ENCODE measurements at places on chromosomes 5 and 9.

DNA sequence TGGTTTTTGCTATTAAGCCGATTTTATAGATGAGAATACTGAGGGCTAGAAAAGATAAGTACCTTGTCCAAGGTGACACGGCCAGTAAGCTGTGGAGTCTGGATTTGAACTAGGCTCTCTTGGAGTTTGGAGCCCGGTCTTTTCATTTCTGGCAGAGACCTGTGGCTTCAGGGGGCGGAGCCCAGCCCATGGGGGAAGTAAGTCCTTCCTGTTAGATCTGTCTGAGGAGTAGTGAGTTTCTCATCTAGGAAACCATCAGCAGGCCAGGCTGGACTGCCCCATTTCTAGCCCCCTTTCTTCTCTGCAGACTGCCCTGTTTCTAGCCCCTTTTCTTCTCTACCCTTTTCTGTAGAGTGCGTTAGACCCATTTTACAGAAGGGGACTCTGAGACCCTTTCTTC lies 521 bp upstream of the PTGS1 start:
- no peak for DNase-seq

- DNase-seq = no peak
Measured at GRCh38 chr5:24059006-24059405, 551.6 kb downstream of the PRDM9 start.

GRCh38 chr9:115106642-115107041 lies 11.3 kb downstream of the TNC start:
- DNase-seq = no peak

DNA sequence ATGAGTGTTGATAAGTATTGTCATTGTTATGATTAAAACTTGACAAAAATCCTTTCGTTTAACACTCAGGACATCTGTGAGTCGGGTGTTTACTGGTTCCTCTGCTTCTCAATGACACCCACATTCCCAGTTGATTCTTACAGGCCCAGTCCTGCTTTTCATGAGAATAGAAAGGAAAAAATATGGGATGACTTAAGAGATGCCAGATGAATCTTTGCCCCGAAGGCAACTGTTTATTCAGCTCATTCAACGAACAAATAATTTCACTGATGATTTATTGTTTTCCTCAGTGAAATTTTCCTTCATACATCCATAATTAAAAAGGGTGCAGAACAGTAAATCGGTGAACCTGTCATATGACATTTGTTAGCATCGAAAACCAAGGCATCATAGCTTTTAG lies 452.4 kb upstream of the WWC1 start:
- no peak for DNase-seq

- DNase-seq = no peak
Measured at GRCh38 chr9:1184146-1184545, 134.0 kb downstream of the DMRT2 start.

GRCh38 chr9:79945495-79945894 lies 373.7 kb downstream of the TLE4 start:
- DNase-seq = no peak

- no peak for DNase-seq
Measured at GRCh38 chr5:9604416-9604815, 25.7 kb downstream of the TAS2R1 start.

- no peak for DNase-seq
Measured at GRCh38 chr5:164002628-164003027, 497.2 kb downstream of the MAT2B start.

- no peak for DNase-seq
Measured at GRCh38 chr5:134547579-134547978, 22.1 kb downstream of the JADE2 start.

- DNase-seq = no peak
Measured at GRCh38 chr9:135661816-135662560, 1.1 kb upstream of the LCN9 start.

DNA sequence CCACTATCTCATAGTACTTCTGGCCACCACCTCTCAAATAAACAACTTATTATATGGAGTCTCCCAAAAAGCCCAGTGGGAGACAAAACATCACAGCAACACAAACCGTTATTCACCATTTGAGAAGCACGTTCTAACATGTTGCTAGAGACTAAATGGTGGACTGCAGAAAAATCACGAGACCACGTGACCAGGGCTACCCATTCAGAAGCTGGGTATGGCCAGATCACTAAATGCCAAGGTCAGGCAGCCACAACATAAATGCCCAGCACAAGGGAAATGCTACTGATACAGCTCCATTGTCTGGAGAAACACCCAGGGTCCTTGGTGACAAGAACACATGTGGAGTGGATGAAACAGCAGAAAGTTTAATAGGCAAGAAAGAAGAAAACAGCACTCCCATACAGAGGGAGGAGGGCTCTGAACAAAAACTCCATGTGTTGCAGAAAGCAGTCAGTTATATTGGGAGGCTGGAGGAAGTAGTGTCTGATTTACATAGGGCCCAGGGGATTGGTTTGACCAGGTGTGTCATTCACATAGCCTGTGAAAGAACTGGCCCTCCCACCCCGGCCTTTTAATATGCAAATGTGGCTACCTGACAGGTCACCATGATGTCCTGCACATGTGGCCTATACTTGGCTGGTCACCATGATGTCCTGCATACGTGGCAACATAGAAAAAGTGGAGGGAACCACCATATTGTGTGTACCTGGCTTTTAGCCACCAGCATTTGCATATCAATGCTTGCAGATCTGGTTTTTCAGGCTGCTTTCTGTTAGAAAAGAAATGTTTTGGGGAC lies 97.2 kb downstream of the TRIM36 start:
- no peak for DNase-seq

DNA sequence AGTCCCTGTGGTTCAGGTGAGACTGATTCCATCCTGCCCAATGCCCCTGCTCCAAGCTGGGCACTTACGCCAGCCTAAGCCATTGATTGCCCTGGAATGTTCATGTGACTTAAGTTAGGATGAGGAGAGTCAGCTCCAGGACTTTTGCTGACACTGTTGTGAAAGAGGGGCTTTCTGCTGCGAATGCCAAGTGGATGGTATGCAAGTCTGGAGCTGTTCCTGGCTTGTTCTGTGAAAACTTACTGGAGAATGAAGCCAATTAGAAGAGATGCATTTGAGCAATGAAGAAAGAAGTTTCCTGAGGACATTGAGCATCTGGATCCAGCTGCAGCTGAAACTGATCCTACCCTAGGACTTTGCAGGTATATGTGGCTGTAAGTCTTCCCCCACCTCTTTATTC lies 61.2 kb upstream of the ZFR start:
- DNase-seq = no peak

GRCh38 chr5:80238778-80239679 lies 16.8 kb downstream of the SERINC5 start:
- peak; percentile 92 for DNase-seq

DNA sequence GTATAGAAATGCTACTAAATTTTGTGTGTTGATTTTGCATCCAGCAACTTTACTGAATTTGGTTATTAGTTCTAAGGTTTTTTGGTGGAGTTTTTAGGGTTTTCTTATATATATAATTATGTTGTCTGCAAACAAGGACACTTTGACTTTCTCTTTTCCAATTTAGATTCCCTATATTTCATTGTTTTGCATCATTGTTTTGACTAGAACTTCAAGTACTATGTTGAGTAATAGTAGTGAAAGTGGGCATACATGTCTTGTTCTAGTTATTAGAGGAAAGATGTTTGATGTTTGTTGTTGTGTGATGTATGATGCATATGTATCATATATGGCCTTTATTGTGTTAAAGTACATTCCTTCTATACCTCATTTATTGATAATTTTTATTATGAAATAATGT lies 362.3 kb upstream of the PRR16 start:
- DNase-seq = no peak

DNA sequence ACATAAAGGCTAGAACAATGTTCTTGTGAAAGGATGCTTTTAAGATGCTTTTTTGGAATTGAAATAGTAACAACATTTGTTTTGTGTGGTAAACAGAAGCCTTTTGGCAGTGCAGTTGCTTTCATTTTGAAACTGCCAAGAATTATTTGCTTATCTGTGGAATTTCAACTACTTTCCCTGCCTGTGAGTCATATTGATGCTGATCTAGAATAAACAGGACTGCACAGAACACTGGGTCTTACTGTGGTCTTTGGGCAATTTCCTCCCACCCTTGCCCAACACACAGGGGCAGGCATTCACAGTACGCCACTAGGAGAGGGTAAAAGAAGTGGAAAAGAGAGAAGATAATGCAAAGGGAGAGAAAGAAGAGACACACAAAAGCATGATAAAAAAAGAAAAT lies 483.7 kb downstream of the ELAVL2 start:
- DNase-seq = peak; percentile 9

DNA sequence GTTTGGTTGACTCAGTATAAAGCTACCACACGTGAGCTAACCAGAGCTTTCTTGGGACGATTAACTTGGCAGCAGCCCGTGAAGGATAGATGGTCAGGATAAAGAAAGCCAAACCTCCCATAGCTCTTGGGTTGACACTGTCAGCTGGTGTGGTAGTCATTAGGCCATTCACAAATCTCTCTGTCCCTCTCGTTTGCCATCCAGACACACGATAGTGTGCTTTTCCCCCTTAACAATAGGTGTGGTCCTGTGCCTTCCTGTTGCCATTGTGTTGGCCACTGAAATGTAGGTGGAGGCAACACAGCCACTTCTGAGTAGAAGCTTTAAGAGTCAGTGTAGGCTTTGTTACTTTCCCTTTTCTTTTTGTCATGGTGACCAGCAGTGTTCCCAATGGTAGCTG lies 11.7 kb downstream of the OR13J1 start:
- no peak for DNase-seq

DNA sequence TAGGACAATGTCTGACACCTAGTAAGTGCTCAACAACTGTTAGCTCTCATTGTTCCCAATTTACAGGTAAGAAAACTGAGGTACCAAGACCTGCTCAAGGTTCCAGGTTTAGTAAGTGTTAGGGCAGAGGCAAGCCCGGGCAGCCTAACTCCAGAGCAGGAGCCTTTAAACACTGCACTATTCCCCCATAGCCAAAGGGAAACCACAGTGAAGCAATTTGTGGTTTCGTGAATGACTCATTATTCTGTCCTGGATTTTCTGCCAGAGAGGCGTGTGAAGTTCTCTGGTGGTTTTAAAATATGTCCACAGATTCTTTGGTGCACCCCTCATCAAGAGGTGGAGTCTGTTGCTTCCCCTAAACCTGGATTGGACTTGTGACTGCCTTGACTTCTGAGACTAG lies 1.0 kb upstream of the MCC start:
- no peak for DNase-seq

DNA sequence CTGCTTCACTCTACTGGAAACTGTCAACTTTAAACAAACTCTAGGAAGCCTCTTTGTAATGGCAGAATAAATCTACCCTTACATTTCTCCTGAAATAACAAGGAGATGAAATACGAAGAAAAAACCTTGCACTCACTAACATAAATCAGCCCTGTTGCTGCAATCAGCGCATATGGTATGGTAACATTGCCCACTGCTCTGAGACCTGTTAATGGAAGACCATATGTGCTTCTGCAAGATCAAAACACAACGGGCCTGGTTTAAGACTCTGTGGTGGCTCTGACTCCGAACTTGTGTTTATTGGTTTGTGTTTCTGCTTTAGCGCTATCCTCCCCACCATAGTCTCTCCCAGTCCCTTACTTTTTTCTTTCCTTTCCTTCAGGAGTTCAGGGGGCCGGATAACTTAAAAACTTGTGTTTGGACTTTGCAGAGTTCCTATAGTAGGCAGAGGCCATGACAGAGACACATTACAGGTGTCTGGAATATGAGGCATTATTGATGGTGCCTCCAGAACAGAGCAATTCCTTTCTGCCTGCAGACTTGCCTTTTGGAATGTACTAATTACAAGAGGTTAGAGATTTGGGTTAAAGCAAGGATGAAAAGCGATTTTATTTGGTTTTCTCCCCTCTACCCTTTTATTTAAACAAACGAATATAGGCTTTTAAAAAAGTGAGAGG lies 110.8 kb downstream of the PSAT1 start:
- no peak for DNase-seq

GRCh38 chr5:32276173-32276853 lies 36.4 kb downstream of the MTMR12 start:
- DNase-seq = no peak

DNA sequence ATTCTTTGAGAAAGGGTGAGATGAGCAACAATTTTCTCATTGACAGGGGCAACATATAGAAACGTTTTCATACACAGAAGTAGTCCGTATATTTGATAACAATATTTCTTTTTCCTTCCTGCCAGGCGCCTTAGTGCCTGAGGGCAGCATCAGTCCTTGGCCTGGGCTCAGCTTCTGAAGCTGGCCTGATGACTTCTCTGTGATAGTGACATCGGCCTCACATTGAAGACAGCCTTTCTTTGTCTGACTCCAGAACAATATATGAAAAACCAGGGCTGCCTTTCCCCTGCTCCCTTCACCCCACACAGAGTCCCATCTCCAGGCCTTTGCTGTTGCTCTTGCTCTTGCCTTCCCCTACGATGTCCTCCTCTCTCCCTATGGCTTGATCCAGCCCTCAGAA lies 24.1 kb upstream of the TCOF1 start:
- DNase-seq = peak; percentile 88

DNA sequence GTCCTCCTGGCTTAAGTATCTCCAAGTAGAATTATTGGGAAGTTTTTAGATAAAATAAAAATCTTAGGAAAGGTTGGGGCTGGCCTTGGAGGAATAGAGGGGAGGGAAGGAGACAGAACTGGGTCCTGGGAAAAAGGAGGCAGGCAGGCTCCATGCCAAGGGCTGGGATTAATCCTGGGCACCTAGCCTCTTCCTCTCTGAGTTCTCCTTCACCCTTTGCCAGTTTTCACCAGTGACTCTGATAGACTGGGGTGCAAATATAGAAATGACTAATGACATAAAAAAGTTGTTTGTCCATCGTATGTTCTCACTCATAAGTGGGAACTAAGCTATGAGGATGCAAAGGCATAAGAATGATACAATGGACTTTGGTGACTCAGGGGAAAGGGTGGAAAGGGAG lies 81.9 kb downstream of the RMI1 start:
- no peak for DNase-seq

DNA sequence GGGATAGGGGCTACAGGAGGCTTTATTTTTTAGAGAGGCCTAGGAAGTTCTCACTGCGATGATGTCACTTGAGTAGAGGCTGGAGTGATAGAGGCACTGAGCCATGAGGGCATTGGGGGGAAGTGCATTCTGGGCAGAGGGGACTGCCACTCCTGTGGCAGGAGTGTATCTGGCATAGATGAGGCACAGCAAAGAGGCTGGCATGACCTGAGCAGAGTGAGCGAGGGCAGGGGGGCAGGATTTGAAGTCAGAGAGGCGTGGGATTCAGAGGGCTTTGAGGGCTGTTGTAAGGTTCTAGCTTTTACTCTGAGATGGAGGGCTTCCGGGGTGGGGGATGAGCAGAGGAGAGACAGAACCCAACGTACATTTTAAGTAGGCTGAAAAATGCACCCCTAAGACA lies 91.9 kb upstream of the SH3PXD2B start:
- DNase-seq = no peak

- no peak for DNase-seq
Measured at GRCh38 chr5:175521313-175521833, 43.0 kb downstream of the SFXN1 start.

DNA sequence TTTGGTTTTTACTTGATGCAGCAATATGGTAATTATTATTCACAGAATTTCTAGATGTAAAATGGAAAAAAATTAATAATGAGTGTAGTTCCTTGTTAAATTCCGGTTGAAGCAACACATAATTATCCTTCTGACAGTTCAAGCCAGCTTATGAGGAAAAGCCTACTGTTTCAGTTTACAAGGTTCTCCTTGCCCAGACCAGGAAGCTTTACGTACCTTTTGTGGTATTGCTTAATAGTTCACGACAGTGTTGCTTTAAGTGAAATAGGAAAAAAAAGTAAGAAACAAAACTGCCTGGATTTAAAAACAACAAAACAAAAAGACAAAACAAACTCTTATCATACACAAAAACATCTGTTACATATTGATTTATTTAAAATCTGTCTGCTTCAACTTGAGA lies 547.3 kb upstream of the C9orf72 start:
- no peak for DNase-seq

Data from globus pallidus (tissue), 1 donor.